Stromal cell of bone marrow (primary cell): ENCODE measurements at places on chromosomes 3 and 15.
A peak's percentile ranks its signal among the peaks of the same experiment; 100 is the strongest.

GRCh38 chr15:42084465-42085235, 9.7 kb downstream of the PLA2G4D start:
- peak; percentile 31 for DNase-seq

DNA sequence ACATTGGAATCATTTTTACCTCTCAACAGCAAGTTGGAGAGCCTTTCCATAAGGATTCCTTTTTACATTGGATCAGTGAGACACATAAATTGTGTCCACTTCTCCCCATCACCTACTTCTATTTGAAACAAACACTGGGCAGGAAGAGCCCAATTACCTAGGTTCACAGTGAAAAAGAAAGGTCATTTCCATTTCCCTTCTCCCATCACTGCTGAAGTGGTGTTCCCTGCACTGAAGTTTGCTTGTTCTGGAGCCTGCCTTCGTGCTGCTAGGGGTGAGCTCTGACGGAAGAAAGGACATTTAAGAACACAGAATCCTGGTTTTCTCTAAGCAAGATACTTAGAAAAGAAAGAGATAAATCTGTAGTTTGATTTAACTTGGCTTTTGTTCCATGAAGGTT, 123.8 kb upstream of the ZBTB20 start:
- no peak for DNase-seq

GRCh38 chr3:177220136-177220974, 23.1 kb upstream of the TBL1XR1 start:
- no peak for DNase-seq

DNA sequence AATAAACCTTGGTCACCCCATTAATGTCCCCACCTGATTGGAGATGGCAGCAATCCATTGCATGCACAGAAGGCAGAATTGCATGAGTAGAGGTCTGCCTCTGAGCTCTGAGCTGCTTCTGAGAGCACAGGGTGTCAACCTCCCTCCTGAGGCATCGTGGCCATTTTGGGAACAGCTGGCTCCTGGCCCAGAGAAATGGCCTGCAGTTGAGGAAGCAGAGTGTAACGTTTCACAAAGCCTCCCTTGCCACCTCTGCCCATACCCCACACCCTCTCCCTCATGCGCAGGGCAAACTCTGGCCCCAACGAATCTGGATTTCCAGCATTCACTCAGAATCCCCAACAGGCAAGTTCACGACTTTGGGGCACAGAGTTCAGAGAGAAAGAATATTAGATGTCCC, 198.9 kb downstream of the ADAMTS9 start:
- no peak for DNase-seq

DNA sequence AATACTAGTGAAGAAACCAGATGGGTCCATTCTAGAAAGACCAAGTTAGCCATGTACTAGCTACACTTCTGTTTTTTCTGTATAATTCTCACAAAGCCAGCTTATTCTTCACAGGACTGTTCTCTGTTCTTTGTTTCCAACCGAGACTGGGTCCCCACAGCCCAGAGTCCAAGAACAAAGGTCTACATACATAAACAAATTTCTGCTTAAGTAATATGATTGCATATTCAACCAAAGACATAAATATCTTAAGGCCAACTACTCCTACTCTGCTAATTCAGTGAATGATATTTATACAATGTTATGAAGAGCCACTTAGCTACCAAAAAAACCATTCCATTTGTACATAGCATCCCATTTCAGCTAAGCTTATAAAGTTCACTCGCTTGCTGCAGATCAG, 299.8 kb upstream of the CCDC54 start:
- DNase-seq: no peak

GRCh38 chr3:108877901-108878300, 55.3 kb downstream of the TRAT1 start:
- DNase-seq: no peak

DNA sequence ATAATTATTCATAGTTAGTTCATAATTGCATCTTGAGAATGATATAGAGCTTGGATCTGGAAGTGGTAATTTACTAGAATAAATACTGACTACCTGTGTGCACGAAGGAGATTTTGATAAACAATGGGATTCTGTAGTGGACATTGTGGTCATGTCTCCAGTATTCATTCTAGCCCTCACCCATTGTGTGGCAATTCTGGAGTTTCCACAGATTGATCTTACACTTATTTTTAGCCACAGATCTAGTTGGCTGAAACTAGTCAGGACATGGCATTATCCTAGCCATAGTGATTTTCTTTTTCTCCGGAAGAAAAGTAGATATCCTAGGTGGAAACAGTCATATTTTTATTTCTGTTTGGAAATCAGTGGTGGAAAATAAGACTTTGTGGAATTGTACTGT, 833.1 kb downstream of the NAALADL2 start:
- DNase-seq: no peak

DNA sequence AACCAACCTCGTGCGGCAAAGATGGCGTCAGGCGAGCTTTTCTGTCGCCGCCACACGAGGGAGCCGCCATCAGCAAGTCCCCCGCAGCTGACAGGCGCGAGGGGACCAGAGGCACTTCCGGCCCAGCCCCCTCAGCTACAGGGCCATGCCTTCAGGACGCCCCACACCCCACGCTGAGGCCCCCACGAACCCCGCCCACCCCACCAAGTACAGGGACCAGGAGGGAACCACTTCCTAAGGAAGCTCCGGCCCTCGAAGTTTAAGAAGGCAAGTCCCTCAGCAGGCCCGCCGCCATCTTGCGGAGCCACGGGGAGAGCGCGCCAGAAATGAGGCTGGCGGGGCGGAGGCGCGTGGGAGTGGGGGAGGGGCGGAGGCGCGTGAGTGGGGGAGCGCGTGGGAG, 790 bp downstream of the DAZL start:
- no peak for DNase-seq

- DNase-seq: no peak
Measured at GRCh38 chr3:42689421-42690014, 4.2 kb downstream of the KLHL40 start.

- DNase-seq: no peak
Measured at GRCh38 chr3:51024765-51025632, 350.3 kb downstream of the DOCK3 start.

DNA sequence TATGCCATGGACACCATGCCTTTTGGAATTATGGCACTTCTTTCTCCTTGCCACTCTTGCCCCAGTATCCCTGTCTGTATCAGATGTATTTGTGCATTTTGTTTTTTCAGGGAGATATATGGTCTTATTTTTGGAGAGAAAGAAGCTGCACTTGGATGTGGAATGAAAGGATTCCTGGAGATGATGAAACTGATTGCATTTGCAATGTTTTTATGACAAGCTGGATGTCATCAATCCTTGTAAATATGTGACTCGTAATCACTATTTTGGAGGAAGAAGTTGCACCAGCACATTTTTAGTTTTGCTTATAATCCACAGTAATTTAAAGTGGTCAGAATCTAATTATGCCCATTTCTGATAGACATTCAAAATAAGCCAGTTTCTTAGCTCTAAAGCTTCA, 165.0 kb downstream of the NR1D2 start:
- DNase-seq: peak; percentile 21

- no peak for DNase-seq
Measured at GRCh38 chr3:129473769-129474152, 33.7 kb downstream of the IFT122 start.

GRCh38 chr15:42507514-42507913, 12.1 kb downstream of the SNAP23 start:
- no peak for DNase-seq

DNA sequence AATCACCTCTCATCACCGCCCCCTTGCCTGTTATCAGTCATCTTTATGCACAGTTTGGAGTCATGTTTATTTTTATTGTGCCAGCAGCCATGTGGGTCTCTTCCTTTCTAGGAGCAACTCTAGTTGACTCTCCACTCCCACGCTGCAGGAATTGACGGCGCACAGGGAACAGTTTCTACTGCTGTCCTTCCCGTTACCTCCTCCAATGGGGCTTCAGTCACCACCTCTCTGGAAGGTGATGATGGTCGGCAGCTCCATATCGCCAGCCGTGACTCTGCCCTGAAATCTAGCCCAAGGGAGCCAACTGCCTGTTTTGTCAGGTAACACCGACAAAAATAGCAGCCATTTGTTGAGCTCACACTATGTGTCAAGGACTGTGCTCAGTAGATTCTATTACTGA, 35.6 kb upstream of the FAM107A start:
- DNase-seq: no peak

DNA sequence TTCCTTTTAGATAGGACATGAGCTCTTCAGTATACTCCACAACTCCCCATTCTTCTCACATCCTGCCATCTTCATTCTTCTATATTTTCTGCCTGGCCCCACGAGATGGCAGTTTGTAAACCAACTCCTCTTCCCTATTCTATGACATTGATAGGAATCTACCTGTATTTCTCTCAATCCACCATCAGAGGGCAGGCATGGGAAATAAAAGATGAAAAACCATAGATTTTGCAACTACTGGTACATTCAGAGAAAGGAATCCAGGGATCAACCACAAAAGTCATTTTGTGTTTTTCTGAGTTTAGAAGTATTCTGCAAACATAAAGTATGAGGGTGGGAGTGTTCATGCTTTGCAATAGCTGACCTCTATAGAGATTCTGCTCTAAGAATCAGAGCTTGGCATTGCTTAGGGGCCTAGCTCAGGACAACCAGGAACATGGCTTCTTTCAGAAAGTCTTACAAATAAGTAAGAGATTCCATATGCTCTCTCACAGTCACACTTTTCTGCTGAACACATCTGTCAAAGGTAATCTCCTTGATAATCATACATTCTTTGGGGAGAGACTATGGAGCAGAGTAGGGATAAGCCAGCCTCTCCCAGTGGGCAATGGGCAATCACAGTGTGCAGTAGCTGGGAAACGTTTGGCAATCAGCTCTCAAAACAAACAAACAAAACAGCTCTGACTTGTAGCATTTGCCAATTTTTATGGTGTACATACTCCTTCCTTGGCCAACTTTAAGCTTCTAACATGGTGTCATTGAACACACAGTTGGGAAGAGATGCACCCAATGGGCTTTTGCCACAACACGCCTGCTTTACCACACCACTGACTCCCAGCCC, 43.1 kb upstream of the SLC25A36 start:
- DNase-seq: peak; percentile 84

DNA sequence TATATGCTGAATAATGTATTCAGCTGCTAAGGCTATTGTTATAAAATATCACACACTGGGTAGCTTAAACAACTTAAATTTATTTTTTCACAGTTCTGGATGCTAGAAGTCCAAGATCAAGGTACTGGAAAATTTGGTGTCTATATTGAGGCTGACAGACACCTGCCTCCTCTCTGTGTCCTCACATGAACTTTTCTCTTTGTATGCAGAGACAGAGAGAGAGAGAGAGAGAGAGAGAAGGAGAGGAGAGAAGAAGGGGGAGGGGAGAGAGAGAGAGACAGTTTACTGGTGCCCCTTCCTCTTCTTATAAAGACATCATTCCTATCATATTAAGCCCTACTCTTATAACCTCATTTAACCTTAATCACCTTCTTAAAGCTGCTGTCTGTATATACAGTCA, 320.1 kb upstream of the THBS1 start:
- DNase-seq: no peak

DNA sequence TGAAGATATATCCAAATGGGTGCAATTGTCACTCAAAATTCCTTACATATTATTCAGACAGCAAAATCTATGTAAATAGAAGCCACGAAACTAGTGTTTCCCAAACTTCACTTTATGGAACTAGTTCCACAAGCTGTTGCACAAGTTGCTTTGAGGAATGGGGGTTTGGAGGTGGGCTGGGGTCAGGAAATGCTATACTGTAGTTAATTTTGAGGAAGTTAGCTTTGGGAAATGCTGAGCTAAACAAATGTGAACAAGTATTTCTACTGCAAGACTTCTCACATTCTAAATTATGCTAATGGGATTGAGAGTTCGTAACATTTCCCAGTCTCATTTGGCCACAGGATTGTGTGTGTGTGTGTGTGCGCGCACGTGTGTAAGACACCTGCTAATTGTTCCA, 28.7 kb upstream of the SAMMSON start:
- DNase-seq: no peak

DNA sequence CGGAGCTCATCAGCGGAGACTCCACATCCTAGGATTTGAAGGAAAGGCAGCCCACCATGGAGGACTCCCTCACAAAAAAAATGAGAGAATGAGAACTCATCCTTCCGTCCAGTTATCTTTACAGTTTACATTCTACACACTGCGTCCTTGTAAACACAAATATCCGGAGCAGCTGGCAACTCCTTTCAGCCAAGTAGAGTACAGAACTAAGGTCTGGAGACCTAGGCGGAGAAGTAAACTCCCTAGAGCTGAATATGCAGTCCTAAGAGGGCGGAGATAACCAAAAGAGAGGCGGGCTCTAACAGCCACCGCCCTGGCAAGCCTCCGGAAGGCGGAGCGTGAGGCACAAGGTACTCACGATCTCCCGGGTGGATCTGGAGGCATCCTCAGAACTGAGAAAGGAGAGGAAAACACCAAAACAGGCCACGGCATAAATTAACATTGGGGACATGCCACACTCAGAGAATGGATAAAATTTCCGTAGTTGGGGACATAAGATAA, 924 bp upstream of the SIN3A start:
- peak; percentile 76 for DNase-seq

DNA sequence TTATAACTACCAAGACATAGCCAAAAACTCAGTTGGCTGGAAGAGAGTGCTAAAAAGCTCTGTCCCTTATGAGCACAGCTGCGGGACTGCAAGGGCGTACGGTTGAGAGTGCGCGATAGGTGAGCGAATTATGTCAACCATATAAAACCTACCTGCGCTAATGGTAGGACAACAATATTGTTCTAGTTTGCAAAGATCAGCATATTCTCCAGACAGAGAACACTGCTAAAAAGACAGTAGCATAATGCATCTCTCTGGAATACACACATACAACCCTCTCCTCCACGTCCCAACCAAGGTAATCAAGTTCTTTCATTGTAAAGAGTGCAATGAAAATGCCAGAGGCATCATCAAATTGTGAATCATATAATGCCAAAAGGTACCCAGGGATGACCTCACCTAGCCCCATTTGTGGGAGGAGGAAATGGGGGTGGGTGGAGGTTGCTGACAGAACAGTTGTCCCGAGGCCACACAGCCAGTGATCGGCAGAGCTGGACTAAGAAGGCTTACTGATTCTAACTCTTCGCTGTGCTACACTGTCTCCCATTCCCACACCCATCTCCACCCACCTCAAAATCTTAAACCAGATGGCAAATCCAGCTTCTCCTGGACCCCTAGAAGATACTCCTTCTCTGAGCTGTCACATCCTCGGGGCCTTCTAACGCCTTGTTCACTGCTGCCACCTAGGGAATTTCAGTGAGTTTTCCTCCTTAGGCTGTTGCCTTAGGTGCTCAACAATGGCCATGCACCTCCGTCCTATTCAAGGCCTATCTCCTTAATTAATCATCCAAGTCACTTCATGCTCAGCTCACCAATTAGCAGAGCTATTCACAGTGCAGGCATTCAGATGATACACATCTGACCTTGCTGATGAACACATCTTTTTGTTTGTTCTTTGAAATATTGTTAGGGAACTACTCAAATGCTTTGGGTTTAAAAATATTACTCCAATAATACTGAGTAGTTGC, 60.7 kb downstream of the RPL22L1 start:
- peak; percentile 60 for DNase-seq

- no peak for DNase-seq
Measured at GRCh38 chr3:14489641-14490040, 50.5 kb downstream of the GRIP2 start.

GRCh38 chr3:36677331-36678007, 86.9 kb downstream of the DCLK3 start:
- peak; percentile 80 for DNase-seq
